ENCODE measurements at places on chromosomes 3 and 15.

GRCh38 chr3:174466471-174467054 lies 392.6 kb upstream of the NAALADL2 start:
- no peak for DNase-seq

DNA sequence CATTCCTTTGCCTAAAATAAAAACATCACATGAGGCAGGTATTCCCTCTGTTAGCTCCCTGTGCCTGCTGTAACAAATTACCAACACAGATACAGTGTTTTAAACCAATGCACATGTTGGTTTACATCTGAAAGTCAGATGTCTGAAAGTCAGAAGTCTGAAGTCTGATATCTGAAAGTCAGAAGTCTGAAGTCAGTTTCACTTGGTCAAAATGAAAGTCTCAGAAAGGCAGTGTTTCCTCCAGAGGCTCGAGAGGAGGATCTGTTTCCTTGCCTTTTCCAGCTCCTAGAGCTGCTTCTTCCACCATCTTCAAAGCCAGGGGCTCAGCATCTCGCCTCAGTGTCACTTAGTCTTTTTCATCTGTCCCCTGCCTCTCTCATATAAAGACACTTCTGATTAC lies 22.0 kb downstream of the SST start:
- DNase-seq, result no peak

DNA sequence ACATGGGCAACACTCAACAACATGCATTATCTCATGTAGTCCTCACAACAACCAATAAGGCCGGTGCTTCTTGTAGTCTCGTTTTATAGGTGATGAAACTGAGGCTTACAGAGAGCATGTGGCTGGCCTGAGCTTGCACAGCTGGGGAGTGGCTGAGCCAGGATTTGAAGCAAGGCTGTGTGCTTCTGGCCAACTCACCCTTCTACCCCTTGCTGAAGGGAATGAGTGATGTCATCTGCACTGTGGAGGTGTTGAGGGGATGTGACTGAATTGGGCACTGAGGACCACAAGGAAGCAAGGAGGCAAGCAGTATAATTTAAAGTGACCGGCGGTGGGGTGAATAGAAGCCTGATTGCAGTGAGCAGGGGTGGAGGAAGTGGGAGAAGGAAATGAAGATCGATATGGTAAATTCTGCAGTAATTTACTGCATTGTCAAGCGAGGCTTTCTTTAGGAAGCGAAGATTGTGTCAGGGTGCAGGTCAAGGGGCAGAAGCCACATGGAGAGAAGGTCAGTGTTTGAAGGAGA lies 62.3 kb downstream of the MINAR1 start:
- DNase-seq, result no peak

GRCh38 chr3:127093312-127093711 lies 99.6 kb upstream of the PRR23E start:
- no peak for DNase-seq

DNA sequence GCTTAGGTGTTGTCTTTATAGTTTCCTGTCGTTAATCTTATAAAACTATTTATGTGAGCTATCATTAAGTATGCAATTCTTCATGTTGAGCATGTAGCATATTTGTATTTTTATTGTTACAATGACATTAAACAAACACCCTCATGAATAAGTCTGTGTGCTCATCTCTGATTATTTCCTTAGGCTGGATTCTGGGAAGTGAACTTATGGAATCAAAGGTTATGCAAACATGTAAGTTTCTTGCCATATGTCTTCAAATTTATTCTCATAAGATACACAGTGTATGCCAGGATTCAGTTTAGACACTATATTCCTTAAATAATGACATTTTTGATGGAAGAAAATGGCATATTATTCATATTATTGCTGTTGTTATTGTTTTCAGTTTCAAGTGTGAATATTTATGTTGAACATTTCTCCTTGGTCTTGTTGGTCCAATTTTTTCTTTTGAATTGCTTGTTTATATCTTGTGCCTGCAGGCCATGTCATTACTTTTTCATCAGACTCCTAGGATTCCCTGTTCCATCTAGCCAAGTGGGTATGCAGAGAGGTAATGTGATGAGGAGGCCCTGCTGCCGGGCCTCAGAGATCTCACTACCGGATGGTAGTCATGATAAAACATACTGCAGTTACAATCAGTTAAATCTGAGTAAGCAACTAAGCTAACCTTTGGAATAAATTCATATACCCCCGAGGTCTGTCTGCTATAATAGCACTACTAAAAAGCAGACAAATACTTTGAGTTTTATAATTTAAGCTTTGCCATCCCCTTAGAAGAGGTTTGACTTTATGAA lies 684.3 kb upstream of the SGO1 start:
- no peak for DNase-seq
